ENCODE measurements at places on chromosomes 2 and 18. TPM values are rescaled to one million over a fixed set of nuclear protein-coding genes. Genes with fewer than 3 reads are reported as not detected.

- no peak for DNase-seq
Measured at GRCh38 chr2:46612675-46613074, 133.3 kb downstream of the TMEM247 start.

DNA sequence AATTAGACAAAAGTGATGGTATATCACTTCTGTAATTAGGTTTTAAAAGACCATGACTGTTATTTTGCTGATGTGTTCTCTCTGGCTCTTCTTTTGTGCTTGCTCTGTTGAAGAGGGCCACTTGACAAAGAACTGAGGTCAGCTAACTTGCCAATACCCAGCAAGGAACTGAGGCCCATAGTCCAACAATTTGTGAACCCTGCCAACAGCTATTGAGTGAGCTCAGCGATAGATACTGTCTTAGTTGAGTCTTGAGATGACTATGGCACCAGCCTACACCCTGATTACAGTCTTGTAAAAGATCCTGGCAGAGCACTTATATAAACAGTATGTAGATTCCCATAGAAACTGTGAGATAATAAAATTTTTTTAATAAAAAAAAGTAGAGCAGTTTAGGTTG lies 103.0 kb downstream of the BMPR2 start:
- no peak for DNase-seq

DNA sequence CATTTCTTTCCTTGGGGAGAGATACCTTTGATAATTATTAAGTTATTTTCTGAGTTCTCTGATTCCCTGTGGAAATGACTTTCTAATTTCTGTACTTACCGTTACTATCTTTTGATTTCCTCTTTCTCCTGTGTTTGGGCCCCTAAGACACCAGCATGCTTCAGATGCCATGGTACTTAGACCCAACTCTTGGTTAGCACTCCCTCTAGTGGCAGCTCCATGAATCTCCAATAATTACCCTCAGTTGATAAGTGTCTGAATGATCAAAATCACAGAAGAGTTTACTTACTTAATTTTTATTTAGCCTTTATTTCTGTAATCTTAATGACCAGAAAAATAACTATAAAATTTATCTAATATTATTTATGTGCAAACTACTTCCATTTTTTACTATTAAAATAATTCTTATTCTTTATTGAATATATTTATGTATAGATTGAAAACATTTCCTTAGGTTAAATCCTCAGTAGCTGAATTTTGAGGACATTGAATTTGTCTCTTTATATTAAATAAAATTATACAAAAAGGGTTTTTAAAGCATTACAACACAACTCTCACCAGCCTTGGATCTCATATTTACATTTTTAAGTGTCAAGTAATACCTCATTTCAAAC lies 300.4 kb downstream of the KCNS3 start:
- DNase-seq, result no peak

- no peak for DNase-seq
Measured at GRCh38 chr18:46069524-46069923, 2.5 kb downstream of the PSTPIP2 start.

DNA sequence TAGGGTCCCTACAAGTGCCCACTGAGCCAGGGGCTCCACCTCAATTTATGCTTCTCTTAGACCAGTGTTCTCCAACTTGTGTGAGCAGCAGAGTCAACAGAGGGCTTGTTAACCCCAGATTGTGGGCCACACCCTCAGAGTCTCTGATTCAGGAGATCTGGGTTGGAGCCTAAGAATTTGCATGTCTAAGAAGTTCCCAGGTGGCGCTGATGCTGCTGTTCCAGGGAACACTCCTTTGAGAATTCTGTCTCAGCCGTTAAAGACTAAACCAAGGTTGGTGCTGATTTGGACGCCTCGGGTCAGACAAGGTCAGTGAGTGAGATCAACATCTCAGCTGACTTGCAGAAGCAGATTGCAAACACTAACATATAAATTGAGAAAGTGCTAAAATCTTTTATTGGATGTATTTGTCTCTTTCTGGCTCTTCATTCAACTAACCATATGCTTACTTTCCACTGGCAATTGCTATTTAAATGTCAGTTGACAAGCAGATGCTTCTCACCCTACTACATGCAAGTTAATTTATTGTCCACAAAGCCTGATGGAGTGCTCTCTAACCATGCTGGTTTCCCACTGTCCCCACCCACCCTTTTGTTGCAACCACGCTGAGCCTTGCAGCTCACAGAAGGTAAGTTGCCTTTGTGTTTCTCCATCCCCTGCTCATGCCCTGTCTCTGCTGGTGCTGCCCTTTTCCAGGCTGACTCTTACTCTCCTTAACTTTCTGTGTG lies 31.5 kb downstream of the LYPD1 start:
- DNase-seq, result no peak

- DNase-seq, result no peak
Measured at GRCh38 chr2:11371092-11371937, 26.9 kb upstream of the ROCK2 start.

DNA sequence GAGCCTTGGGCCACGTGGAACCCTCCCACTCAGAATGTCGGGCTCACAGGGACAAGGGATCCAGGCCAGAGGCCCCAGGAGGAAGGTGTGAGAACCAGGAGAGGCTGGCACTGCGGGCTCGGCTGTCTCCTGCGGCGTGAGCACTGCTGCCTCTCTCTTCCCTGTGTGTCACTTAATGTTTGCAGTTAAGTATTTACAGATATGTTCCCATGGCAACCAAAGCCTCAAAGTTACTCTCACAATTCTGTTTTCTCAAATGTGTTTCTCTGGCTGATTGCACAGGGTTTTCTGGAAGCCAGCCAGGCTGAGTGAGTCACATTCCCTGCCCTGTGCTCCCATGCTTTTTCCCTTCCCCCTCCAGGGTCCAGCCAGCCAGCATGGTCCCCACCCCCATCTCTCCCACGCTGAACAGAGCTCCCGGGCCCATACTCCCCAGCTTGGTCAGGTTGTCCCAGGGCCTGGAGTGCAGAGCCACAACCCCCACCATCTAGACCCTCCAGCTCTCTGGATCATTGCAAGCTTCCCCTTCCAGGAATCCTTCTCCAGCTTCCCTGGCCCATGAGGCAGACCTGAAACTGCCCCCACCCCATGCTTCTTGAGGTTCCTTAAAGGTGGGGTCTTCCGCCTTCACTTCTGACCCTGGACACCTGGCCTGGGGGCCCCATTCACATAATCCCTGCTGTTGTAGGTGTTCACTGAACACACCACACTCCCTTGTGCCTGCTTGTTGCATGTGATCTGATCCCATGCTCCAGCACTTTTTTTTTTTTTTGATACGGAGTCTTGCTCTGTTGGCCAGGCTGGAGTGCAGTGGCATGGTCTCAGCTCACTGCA lies 265.9 kb downstream of the CELF4 start:
- peak; percentile 78 for DNase-seq

Gene FHOD3
- total RNA-seq, result 51.2 TPM

Gene SIX3
- total RNA-seq, result not detected

Measured in occipital lobe (tissue), 3 donors.